ENCODE measurements at places on chromosomes 5 and 9. TPM values are rescaled to one million over a fixed set of nuclear protein-coding genes. Genes with fewer than 3 reads are reported as not detected.

SLC26A2 gene
- 0.94 TPM for total RNA-seq

DBH gene
- not detected for total RNA-seq

EGFLAM gene
- not detected for total RNA-seq

SPATA31E1 gene
- not detected for total RNA-seq

TEX48 gene
- not detected for total RNA-seq

MARVELD2 gene
- total RNA-seq = 21.8 TPM

PHF24 gene
- not detected for total RNA-seq

PTPRD gene
- not detected for total RNA-seq

TTLL11 gene
- total RNA-seq = 1.3 TPM

CAMSAP1 gene
- 29.7 TPM for total RNA-seq

TAL2 gene
- total RNA-seq = not detected

C5orf58 gene
- not detected for total RNA-seq

SOHLH1 gene
- total RNA-seq = not detected

FOXD4 gene
- total RNA-seq = 0.73 TPM

EMB gene
- total RNA-seq = not detected

PCDHB8 gene
- 0.16 TPM for total RNA-seq

LECT2 gene
- not detected for total RNA-seq

ROR2 gene
- not detected for total RNA-seq

ACTBL2 gene
- 0.16 TPM for total RNA-seq

LCN2 gene
- 221 TPM for total RNA-seq
